Brain microvascular endothelial cell (primary cell): ENCODE measurements at places on chromosomes 13 and 19.

- DNase-seq = no peak
Observed at GRCh38 chr13:48188131-48188530, 44.9 kb upstream of the ITM2B start.

- no peak for DNase-seq
Observed at GRCh38 chr13:75222031-75222430, 259.9 kb downstream of the TBC1D4 start.

GRCh38 chr13:45196622-45197021, 4.2 kb downstream of the KCTD4 start:
- DNase-seq = peak; percentile 36

- DNase-seq = no peak
Observed at GRCh38 chr13:36454987-36455386, 22.7 kb downstream of the CCNA1 start.

GRCh38 chr13:37364956-37365355, 233.6 kb downstream of the POSTN start:
- no peak for DNase-seq

DNA sequence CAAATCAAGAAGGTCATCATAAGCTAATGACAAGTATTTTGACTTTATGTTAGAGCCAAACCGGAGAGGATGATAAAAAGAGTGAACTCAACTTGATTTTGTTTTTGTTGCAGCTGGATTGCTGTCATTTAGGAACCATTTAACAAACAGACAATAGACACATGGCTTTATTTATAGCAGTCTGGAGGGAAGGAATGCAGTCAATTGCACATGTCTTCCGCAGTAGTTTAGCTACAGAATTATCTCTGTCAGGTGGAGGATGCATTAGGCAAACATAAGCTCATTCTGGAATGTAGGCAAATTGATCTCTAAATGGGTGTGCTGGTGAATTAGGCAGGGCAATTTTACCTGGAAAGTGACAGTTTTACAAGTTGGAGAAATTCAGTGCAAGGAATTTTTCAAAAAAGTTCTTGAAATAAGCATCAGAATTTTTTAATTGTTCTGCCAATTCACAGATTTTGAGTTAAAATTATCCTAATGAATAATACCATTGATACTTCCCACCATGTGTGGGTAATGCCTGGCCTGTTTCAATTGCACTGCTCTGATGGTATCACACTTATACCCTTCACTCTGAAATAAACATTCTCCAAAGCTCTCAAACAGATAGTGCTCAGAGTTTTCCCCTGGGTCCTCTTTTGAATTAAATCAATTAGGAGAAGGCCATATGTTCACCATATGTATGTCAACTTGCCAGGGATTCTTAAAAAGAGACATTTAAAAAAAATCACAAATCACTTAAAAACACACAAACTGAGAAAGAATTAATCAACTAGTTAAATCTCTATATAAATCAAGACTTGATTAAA, 318.3 kb downstream of the NDFIP2 start:
- DNase-seq = no peak

GRCh38 chr19:38385804-38386257, 2.0 kb downstream of the GGN start:
- DNase-seq = no peak

- no peak for DNase-seq
Observed at GRCh38 chr13:21010621-21011020, 50.8 kb downstream of the LATS2 start.

DNA sequence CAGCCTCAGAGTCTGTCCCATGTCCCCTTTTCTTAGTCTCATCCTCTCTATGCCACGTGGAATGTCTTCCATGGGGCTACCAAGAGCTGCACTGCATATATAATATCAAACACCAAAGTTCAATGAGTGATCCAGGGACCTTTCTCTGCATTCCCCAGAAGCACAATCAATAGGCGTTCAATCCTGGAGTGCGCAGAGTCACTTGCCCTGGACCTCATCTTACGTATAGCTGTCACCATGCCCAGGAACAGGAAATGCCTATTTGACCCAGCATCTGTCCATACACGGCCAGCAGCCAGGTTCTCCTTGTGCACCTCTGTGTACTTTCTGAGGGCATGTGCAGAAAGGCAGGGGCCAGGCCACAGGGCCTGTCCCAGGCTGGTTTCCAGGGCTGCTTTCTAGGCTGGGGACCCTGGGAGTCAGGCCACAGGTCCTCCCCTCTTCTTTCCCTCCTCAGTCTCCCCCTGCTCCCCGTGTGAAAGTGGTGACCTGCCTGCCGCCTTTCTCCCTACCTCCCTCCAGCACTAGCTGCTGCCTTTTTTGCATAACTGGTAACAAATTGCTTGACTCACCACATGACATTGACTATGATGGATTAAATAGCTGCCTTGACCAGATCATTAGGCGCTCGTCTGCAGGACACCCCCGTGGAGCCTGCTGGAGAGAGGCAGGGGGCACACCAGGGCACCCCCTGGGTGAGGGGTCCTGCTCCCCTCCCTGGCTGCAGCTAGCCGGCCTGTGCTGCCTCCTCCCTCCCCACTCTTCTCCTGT, 222.0 kb downstream of the ZNF536 start:
- DNase-seq = no peak

DNA sequence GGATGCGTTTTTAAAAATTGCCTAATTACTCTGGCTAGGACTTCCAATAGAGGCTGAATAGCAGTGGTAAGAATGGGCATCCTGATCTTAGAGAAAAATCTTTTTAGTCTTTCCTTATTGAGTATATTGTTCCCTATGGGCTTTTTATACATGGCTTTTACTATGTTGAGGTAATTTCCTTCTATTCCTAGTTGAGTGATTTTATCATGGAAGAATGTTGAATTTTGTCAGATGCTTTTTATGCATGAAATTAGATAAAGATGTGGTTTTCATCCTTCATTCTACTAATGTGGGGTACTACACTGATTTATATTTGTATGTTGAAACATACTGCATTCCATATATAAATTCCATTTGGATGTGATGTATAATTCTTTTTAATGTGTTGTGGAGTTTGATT, 2673.8 kb downstream of the PCDH9 start:
- DNase-seq = no peak

DNA sequence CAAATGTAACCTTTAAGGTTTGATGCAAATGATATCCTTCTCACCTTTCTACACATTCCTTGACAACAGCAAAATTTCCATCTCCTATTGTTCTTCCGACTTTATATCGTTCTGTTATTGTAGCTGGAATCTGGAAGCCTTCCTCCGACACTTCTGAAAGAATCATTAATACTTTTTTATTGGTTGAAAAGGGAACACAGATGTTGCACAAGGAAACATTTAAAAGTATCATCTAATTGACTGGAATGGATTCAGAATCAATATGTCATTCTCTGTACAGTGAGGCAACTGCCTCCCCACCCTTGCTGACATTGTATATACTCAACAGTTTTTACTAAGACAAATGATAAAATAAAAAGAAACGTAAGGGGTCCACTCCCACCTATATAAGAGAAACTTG, 295.2 kb downstream of the DCLK1 start:
- DNase-seq = no peak

DNA sequence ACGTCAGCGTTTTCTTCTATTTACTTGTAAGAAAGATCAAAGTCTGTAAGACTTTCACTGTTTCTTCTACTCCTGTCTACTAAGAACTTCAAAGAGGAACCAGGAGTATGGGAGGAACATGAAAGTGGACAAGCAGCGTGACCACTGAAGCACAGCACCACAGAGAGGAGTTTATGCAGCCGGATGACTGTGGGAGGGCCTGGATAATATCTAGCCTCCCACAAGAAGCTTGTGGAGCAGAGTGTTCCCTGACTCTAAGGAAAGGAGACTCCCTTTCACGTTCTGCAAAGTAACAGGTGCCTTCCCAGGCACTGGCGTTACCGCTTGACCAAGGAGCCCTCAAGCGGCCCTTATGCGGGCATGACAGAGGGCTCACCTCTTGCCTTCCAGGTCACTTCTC, 83.6 kb upstream of the PDCD5 start:
- DNase-seq = no peak

- no peak for DNase-seq
Observed at GRCh38 chr13:79637133-79637763, 156.3 kb downstream of the NDFIP2 start.

GRCh38 chr13:49980266-49980665, 16.6 kb upstream of the TRIM13 start:
- no peak for DNase-seq

DNA sequence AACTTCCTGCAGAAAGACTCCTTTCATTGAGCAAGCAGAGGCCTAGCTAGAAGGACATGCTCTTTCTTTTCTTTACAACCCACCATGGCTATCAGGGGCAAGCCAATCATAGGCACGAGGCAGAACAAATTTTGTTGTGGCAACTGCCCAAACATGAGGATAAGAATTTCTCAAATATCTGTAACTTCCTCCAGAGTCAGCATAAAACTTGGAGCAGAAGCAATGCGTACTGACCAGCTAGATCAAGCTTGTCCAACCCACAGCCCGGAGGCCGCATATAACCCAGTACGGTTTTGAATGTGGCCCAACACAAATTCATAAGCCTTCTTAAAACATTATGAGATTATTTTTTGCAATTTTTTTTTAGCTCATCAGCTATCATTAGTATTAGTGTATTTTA, 87.0 kb upstream of the SOX21 start:
- no peak for DNase-seq

- no peak for DNase-seq
Observed at GRCh38 chr13:78334059-78334458, 269.3 kb downstream of the POU4F1 start.

GRCh38 chr13:112056284-112056727, 10.6 kb upstream of the SOX1 start:
- no peak for DNase-seq

DNA sequence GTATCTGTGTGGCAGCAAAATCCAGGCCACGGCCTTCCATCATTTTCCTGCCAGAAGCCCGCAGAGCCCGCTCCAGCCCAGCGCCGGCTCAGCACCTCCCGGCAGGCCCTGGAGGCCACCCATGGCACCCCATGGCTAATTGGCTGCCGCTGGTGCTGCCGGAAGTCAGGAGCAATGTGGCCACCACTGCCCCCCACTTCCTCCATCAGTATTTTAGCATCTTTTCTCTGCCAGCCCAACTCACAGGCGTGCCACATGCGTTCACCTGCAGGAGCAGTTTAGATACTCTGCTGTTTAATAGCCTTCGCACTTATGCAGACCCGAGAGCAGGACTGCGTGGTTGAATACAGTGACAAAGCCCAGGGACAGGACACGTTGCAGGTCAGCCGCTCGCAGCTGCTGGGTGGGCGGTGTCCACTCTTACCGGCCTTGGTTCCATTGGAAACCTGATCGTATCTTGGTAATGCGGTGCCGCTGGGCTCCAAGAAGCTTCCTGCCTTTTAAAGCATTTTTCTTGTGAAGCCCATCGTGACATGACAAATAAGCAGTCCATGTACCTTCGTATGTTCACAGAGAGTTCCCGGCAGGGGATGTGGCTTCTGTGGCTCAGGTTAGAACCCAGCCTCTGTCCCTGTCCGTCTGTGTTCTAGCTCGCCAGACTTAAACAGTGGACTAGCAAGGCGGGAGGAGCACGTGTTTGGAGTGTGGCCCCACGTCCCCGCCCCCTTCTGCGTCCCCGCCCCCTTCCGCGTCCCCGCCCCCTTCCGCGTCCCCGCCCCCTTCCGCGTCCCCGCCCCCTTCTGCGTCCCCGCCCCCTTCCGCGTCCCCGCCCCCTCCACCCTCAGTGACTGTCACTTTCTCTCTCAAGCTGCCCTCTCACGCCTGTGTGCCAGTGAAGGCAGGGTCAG, 162.0 kb upstream of the SOX1 start:
- DNase-seq = no peak

DNA sequence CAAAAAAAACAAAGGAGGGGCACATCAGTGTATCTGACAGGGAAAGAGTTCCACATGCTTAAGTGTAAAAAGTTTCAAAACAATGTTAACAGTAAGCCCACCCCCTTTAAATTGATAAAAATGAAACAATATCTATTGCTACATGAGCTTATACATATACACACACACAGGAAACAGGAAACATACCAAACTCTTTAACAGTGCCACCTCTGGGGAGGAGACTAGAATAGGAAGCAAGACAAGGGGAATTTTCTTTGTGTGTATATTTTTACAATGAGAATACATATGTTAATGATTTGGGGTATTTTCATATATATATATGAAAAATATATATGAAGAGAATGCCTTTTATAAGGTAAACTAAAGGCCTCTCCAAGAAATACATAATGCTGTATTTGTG, 44.7 kb downstream of the TPT1 start:
- DNase-seq = no peak

GRCh38 chr19:29812080-29812880, 489 bp downstream of the CCNE1 start:
- no peak for DNase-seq

DNA sequence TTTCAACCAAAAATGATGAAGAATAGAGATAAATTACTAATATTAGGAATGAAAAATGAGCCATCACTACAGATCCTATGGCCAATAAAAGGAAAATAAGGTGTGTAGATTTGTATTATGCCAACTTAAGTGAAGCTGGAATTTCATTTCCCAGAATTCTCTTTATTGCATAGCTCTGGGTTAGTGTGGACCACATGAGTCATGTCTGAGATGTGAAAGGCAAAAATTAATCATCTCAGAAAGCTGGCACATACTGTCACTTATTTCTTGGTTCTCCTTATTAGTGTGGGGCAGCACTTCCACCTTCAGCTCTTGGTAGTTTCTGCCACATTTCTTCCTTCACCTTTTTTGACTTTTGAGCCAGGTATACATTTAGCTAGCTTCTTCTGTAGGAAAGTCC, 82.6 kb downstream of the KATNAL1 start:
- DNase-seq = peak; percentile 42

GRCh38 chr13:99759163-99759552, 212.4 kb downstream of the ZIC5 start:
- DNase-seq = no peak

DNA sequence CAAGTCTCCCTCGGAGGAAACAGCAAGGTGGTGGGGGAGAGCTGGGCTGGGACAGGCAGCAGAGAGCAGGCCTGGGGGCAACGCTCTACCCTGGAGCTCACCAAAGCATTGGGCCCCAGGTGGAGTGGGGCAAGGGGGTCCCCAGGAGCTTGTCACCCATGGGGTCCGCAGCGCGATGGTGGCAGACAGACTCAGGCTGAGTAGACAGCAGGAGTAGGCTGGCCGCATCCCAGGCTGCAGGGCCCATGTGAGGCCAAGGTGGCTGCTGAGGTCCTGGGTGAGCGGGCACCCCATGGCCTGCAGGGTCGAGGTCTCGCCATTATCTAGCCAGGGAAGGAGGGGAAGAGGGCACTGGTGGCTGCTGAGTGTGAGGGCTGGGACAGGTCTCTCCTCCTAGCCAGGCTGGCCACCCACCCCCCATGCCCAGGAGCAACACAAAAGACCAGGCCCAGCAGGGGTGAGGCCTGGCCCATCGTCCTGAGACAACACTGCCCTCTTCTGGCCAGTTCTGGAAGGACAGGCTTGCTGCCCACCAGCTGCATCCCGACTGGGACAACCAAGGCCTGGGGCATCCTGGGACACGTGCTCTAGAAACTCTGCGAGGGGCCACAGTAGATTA, 33.1 kb downstream of the CEBPG start:
- peak; percentile 57 for DNase-seq

GRCh38 chr13:108365255-108365654, 95.7 kb downstream of the TNFSF13B start:
- no peak for DNase-seq

GRCh38 chr13:91348906-91349435, 1.5 kb downstream of the MIR17HG start:
- DNase-seq = peak; percentile 79

GRCh38 chr13:99087954-99088491, 110.2 kb upstream of the DOCK9 start:
- no peak for DNase-seq

- peak; percentile 67 for DNase-seq
Observed at GRCh38 chr19:10424011-10424637, 3.8 kb downstream of the PDE4A start.

- no peak for DNase-seq
Observed at GRCh38 chr13:96314974-96315373, 225.1 kb downstream of the HS6ST3 start.
